ENCODE measurements at places on chromosomes 1 and 21.
A peak's percentile ranks its signal among the peaks of the same experiment; 100 is the strongest.

DNA sequence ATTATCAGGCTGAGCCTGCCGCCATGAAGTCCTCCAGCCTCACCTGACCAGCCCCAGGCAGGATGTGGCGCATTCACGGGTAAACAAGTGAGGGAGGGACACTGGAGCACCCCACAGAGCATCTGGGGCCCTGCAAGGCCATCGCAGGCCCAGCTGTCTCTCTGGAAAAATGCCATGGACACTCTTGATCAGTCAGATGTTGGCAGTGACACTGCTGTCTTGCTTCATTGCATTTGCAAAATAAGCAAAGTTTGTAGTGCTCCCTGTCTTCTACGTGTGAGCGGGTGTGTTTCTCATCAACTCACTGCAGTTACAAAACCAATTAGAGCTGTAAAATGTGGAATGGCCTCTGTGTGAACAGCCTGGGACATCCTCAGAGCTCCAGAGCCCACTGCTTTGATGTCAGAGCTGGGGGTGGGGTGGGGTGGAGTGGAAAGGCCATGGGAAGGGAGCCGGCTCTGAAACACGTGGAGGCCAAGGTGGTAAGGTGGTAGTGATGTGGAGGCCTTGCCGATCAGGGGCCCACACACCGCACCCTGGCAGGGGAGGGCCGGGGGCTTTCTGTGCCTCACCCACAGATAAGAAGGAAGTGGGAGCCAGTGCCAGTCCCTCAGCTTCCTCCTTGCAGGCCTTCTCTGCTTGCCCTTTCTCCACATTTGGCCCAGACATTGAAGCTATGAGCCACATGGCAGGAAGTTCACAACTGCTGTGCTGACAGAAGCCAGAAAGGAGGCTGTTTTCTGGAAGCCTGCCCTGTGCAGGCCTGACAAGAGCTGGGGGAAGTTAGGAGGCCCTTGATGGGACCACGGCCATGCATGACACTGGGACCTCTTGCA, 254.9 kb downstream of the RHOU start:
- DNase-seq = no peak

- DNase-seq = no peak
These were observed 54.1 kb downstream of the MRPL37 start for GRCh38 chr1:54254055-54254454.

DNA sequence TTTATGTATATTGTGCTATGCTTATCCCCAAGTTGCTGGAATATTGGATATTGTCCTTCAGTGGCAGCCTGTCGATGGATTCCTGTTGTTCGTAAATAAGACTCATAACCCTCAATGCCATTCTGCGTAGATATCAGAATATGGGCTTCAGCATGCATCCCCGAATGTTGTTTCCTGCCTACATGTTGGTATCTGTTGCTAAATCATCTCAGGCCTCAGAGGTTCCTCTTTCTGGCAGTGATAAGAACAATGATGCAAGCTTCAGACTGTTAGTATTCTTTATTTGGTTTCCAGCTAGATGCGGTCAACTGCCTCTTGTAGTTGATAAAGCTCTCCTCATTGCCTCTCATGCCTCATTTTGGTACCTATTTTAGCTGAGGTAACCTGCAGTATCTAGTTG, 2082.6 kb downstream of the MRPL39 start:
- no peak for DNase-seq

DNA sequence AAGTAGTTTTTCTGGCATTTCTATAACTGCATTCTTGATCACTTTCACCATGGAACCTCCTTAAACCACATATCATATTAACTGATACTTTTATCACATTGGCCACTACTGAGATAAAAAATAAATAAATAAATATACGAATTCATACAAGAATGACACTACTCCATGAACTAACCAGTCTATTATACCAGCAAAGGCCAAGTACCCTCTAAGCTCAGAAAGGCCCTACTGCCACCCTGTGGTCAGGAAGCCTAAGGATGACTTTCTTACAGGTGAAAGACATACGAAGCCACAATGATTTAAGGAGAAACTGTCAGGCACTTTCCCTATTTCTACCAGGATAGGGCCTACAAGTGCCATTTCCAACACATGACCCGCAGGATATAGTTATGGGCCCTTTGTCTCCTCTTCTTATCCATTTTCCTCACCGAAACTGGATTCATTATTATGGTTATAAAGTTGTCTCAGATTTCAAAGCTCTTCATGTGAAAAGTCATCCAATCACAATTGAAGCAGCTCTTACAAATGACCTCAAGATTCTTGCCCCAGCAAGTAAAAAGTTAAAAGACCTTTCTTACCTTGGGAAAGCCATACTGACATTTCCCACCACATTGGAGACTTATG, 23.9 kb downstream of the DNAJC8 start:
- DNase-seq = peak; percentile 38

GRCh38 chr1:109984190-109984455, 442 bp upstream of the AHCYL1 start:
- no peak for DNase-seq

GRCh38 chr1:4076346-4076745, 176.3 kb upstream of the C1orf174 start:
- no peak for DNase-seq

GRCh38 chr1:91591175-91591974, 90.7 kb downstream of the CDC7 start:
- DNase-seq = no peak

- peak; percentile 49 for DNase-seq
These were observed 81.6 kb upstream of the LRRC8D start for GRCh38 chr1:89739013-89739843.

Measured in stimulated activated CD4-positive, alpha-beta T cell treated with anti-CD3 and anti-CD28 coated beads, Interleukin-4, amount 100 ng/mL, for 48 hours (primary cell).